ENCODE measurements at places on chromosomes 12 and 14. TPM values are rescaled to one million over a fixed set of nuclear protein-coding genes. Genes with fewer than 3 reads are reported as not detected.

TUBA1A gene
- 443 TPM for total RNA-seq

KIF5A gene
- total RNA-seq, result not detected

ARMH4 gene
- total RNA-seq, result 2.1 TPM

KLHDC2 gene
- 44.6 TPM for total RNA-seq

RNF212B gene
- total RNA-seq, result not detected

NAV3 gene
- 29.2 TPM for total RNA-seq

MYO1H gene
- total RNA-seq, result not detected

NGB gene
- total RNA-seq, result not detected

KIAA0586 gene
- 9.4 TPM for total RNA-seq

Data from cardiac atrium fibroblast (primary cell).